AG04450 (cell line): ENCODE measurements at places on chromosomes 11 and 22.

DNA sequence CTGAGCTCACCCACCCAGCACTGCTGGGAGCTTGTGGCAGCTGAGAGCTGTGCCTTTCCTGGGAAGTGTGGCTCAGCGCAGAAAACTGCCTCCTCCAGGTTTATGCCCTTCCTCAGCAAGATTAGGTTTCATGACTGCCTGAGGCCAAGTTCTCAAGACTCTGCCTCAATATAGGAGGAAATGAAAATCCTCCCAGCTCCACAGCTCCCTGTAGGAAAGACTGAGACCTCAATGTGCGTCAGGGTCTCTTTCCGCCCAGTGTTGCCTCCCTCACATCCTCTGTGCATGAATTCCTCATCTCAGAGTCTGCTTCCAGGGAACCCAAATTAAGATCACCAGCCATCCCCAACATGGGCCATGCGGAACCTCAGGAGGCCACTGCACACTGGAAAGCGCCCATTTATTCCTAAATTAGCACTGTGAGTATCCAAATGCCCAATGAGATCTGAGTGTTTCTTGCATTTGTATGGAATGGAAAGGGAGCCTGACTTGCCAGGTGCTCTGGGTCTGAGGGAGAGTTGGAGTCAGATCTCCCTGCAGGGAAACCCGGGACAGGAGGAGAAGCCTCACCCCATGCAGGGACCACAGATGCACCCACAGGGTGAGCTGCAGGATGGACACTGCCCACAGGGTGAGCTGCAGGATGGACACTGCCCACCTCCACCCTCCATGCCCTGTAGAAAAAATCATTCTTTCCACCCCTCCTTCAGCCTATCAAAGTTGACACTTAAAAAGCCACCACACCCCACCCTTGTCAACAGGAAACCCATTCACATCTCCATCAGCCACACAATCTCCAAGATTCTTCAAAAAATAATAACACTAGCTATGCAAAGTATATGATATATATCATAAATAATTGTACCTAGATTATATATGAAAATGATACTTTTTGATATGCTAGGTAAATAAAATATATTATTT, 97.4 kb upstream of the IGLL5 start:
- no peak for DNase-seq

DNA sequence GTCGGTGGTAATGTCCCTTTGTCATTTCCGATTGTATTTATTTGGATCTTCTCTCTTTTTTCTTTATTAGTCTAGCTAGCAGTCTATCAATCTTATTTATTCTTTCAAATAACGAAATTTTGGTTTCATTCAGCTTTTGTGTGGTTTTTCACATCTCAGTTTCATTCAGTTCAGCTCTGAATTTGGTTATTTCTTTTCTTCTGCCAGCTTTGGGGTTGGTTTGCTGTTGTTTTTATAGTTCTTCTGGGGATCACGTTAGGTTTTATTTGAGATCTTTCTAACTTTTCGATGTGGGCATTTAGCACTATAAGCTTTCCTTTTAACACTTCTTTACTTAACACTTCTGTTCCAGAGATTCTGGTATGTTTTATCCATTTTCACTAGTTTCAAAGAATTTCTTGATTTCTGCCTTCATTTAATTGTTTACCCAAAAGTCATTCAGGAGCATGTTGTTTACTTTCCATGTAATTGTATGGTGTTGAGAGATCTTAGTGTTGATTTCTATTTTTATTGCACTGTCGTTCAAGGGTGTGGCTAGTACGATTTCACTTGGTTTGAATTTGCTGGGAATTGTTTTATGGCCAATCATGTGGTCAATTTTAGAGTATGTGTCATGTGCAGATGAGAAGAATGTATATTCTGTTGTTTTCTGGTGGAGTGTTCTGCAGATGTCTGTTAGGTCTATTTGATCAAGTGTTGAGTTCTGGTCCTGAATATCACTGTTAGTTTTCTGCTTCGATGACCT, 7.7 kb upstream of the SCGB1D1 start:
- DNase-seq = no peak

- no peak for DNase-seq
These were observed 95.7 kb upstream of the UBASH3B start for GRCh38 chr11:122559734-122560382.

GRCh38 chr22:30217698-30218560, 28.6 kb downstream of the LIF start:
- no peak for DNase-seq

- no peak for DNase-seq
These were observed 147.6 kb downstream of the ME3 start for GRCh38 chr11:86524620-86525352.

DNA sequence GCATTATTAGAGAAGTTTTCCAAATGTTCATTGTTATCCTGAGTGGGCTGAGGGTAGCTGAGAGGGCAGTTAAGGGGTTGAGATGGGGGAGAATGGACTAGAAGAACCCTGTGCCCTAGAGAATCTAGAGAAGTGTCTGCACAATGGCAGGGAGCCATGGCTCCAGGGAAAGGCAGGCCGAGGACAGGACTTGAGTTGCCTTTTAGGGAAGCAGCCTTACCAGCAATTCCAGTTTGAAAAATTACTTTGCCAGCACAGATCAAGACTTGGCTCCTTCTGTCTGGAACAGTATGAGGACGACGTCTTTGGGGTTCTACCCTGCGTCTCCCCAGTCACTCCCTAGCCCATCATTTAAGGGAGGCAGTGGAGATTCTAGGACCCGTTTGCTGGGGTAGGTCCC, 25.7 kb upstream of the MICAL3 start:
- no peak for DNase-seq

GRCh38 chr22:44594951-44595350, 96.9 kb upstream of the RTL6 start:
- no peak for DNase-seq
